Right hindlimb (tissue), 1 donor: ENCODE measurements at places on chromosomes 1 and 21.

GRCh38 chr1:97791251-97791650 lies 129.6 kb downstream of the DPYD start:
- DNase-seq, result no peak

DNA sequence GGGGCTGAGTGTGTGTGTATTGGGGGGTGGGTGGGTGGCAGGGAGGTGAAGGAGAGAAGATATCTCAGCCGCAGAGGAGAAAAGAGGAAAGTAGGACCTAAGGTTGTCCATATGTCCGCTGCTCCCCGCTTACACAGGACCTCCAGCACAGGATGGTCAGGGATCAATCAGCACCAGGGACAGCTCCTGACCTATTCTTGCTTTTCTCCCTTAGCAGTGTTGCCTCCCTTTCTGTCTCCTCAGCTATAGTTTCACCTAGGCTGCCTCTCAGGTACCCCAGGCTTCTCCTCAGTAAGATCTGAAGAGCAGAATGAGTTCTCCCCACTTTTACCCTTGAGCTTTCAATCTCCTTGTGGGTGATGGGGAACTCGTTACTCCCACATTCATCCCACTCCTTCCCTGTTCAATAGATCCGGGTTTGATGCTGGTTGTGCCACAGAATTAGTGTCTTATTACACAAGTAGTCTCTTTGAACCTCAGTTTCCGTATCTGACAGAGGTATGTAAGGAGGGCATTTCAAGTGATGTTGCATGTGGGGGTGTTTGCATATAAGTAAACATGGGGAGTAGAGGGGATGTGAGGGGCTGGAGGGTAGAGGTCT lies 1.4 kb upstream of the DPH2 start:
- no peak for DNase-seq

DNA sequence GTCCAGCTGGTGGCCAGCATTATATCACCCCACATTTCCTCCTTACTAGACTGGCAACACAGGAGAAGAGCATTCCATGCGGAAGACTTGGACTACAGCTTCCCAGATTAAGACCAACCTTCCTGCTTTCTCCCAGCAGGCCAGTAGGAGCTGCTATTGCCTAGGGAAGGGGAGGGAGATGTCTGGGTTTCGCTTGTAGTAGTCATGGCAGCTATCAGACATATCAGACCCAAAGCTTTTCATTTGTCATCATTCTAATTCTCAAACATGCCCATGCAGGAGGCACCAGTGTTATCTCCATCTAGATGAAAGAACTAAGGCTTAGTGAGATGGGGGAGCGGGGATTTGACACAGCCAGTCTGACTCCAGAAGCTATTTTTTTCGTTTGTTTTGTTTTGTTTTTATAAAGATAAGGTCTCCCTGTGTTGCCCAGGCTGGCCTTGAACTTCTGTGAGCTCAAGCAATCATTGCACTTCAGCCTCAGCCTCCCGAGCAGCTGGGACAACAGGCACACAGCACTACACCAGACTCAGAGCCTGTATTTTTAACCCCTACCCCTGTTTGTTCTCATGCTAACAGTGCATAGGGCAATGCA lies 4.5 kb downstream of the PLA2G2A start:
- peak; percentile 27 for DNase-seq

DNA sequence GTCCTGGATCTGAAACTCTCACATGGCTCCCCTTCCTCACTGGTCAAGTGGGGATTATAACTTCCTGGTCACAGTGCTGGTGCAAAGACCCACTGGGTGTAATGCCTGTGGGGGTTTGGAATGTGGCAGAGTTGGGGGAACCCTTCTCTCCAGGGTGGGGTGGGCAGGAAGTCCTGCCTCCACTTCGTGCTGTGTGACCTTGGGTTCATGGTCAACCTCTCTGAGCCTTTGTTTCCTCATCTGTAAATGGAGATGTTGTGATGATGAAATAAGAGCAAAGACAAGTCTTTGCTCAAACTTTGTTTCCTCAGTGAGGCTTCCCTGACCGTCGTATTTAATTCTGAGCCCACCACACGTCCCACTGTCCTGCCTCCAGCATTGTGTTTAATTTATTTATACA lies 564.7 kb downstream of the PTPRU start:
- DNase-seq, result no peak

DNA sequence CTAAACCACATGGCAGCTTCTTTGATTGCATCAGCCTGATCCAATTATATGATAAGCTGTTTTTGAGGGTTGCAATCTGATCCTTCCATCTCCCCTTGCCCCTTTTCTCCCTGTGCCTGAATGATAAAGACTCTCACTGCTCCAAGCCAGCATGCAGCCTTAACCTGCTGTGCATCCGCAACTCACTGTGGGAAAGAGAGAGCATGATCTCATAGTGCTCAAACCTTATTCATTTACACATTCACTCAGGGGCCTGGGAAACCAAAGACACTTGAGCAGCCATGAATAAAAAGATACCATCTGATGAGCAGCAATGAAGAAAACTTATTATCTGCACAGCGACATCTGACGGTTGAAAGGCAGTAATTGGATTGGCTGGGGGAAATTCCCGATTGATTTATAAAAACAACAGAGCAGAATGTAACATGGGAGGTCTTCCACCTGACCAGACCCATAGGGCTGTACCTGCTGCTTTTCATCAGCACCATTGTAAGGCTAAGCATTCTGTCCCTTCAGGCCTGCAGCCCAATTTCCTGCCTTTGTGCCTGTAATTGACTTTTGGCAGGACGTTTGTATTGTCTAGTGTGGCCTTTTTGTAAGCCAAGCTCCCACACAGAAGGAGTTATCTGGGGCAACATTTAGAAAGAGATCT lies 62.5 kb downstream of the KIAA0040 start:
- no peak for DNase-seq

- DNase-seq, result peak; percentile 19
Observed at GRCh38 chr1:109624201-109625010, 4.8 kb downstream of the AMPD2 start.

DNA sequence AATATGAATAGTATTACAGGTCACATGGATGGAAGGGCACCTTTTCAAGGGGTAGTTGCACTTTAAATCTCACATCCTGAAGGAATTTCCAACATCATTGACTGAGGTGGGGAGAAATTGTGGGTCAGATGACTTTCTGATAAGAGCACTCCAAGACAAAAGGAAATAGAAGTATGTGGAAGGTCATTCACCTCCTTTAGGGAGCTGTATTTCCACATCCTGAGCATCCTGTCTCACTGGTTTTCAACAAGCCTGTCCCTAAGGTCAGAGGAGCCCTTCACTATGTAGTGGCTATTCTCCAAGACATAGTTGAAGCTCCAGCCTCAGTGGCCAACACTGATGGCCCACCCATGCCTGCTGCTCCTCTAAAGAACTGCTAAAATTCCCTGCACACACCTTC lies 76.5 kb downstream of the ATP1A1 start:
- DNase-seq, result no peak

- DNase-seq, result peak; percentile 34
Observed at GRCh38 chr1:161068306-161069234, 1.1 kb downstream of the ARHGAP30 start.

GRCh38 chr1:244741692-244742091 lies 88.8 kb downstream of the DESI2 start:
- DNase-seq, result no peak

DNA sequence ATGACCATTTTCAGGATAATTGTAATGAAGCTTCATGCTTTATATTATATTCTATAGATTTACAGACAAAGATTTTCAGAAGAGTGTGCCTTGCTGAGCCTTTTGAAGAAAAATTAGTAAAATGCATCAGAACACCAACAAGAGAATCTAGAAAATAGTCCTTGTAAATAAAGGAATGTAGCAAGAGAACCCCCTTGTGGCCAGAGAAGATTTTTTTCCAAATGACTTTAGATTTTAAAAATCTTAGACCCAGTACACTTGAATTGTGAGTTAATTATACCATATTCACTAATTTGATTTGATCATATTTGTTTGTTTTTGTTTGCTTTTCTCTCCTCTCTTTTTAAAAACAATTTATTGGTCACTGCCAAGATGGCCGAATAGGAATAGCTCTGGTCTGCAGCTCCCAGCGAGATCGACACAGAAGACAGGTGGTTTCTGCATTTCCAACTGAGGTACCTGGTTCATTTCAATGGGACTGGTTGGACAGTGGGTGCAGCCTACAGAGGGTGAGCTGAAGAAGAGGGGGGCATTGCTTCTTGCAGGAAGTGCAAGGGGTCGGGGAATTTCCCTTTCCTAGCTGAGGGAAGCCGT lies 12.8 kb upstream of the IFI44L start:
- no peak for DNase-seq

- no peak for DNase-seq
Observed at GRCh38 chr1:215220346-215220745, 137.8 kb downstream of the KCNK2 start.

- no peak for DNase-seq
Observed at GRCh38 chr1:16202281-16203210, 9.9 kb downstream of the ARHGEF19 start.

DNA sequence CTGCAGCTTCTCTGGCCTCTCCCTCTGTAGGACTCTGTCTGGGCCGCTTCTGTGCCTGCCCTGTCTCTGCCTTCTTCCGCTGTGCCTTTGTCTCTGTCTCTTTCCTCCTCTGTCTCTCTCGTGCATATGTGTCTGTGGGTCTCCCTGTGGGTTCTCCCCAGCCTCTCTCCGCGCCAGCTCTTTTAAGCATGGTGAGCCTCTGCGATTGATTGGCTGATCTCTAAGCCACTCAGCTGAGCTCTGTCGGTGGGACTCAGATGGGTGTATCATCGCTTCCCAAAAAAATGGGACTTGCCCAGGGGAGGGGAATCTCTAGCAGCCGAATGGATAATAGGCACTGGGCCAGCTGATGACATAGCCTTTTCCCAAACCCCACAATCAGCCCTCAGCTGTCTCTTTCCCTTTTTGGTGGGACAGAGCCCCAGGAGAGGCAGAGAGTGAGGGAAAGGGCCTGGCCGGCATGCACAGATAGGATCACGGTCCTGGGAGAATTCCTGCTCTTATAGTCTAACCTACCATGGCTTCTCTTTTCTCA lies at the start of gene ADAMTS4:
Gene ADAMTS4 (minus strand): TSS at position 158 of the 535 bp plus-strand sequence. CDS start 427 bp downstream, outside the sequence.
- DNase-seq, result peak; percentile 89

GRCh38 chr1:59523745-59524450 lies 227.0 kb downstream of the FGGY start:
- DNase-seq, result peak; percentile 29

- DNase-seq, result peak; percentile 68
Observed at GRCh38 chr1:237864338-237865244, 26.1 kb downstream of the ZP4 start.

DNA sequence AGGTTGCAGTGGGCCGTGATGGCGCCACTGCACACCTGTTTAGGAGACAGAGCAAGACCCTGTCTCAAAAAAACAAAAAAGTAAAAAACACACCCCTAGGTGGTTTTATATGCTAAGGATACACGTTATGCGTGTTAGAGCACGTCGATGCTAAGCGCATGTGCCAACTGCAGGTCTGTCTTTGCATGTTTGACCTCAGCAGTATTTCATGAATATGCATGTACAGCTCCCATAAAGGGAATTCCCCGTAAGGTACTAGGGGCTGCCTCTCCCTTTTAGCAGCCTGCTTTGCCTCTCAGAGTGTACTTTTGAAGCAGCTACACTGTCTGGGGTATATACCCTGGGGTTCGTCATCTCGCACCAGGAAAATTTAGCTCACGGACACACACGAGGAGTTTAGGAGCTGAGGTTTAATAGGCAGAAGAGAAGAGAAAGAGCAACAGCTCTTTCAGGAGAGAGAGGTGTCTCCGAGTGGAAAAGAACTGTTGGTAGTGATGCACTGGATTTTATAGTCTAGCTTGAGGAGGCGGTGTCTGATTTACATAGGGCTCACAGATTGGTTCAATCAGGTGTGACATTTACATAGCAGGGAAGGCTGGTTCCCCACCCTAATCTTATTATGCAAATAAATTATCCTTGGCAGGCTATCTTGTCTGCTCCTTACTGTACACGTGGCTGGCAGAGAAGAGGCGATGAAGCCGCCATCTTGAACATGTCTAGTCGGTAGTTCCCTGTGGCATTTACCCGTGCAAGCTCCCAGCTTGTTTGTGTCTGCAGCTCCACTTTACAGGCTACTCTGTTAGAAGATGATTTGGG lies 4.2 kb upstream of the OTUD3 start:
- no peak for DNase-seq

DNA sequence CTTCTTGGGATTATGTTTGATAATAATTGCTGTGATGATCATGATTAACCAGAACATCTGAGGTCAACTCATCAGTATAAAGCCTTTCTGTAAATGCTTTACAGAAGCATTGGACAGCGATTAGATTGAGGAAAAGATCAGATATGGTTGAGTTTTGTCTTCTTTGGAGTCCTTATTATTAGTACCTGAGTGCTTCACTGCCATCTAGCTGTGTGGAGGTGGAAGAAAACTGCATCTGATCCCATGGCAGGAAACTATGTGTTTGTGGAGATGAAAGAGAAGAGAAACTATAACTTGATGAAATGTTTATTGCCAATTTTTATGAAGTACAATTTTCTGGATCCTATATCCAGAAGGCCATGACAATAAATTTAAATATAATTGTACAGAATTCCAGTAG lies 11.4 kb downstream of the FLG2 start:
- no peak for DNase-seq

DNA sequence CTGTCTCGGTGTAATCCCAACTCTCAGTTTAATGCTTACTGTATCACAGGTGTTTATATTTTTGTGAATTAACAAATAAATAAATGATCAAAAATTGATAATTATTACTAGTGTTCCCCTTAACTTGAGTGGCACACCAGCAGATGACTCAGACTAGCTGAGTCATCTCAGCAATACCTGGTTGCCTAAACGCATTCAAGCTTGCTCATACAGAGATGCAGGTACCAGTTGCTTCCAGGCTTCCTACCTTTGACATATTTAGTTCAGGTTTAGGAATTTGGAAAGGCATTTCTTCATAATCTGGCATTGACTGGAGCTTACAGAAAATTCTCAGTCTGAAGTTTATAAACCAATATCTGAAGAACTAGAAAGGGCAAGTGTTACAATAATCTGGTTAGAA lies 78.9 kb upstream of the LMO4 start:
- no peak for DNase-seq

GRCh38 chr1:109677459-109677858 lies 9.6 kb downstream of the GSTM2 start:
- DNase-seq, result no peak

DNA sequence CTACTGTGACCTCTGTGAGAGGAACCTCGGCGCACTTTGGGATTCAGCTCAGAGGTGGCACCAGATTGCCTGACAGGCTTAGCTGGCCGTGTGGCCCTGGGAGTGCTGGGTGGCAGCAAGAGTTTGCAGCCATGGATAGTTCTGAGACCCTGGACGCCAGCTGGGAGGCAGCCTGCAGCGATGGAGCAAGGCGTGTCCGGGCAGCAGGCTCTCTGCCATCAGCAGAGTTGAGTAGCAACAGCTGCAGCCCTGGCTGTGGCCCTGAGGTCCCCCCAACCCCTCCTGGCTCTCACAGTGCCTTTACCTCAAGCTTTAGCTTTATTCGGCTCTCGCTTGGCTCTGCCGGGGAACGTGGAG lies 67.5 kb downstream of the DISC1 start:
- peak; percentile 84 for DNase-seq

- DNase-seq, result peak; percentile 73
Observed at GRCh38 chr1:58773406-58773840, 10.4 kb downstream of the JUN start.

- no peak for DNase-seq
Observed at GRCh38 chr1:183080406-183080805, 57.2 kb downstream of the LAMC1 start.

GRCh38 chr1:55720261-55720660 lies 505.1 kb upstream of the USP24 start:
- DNase-seq, result peak; percentile 86

- DNase-seq, result peak; percentile 71
Observed at GRCh38 chr1:184025242-184025675, 12.3 kb downstream of the COLGALT2 start.

GRCh38 chr1:244980605-244981004 lies 116.3 kb upstream of the HNRNPU start:
- DNase-seq, result no peak
